ENCODE measurements at places on chromosomes 7 and 10. TPM values are rescaled to one million over a fixed set of nuclear protein-coding genes. Genes with fewer than 3 reads are reported as not detected.

The LIPN gene
- total RNA-seq: not detected

The GIMAP6 gene
- total RNA-seq: not detected

GRCh38 chr7:74657692-74658177 is at the start of gene GTF2I:
GTF2I (plus strand) TSS chr7:74657718; CDS start chr7:74689129, 31,411 bp downstream.
- DNase-seq: no peak

DNA sequence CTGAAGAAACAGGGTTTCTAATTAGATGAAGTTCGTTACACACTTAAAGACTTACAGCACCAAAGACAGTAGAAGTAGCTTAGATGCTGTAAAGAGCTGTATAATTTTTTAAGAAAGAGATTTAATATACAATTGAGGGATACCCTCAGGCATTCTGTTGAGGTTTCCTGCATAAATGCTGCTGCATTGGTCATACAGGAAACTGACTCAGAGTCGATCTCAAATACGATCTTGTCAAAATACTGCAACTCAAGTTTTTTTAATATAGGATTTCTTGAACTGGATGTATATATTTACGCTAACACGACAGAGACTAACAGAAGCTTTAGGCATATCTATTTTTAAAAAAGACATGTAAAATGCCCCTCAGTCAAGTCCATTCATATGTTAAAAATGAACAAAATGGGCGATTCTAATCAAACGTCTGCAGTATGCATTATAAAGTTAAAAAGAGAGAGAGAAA is 2.4 kb upstream of the ARID5B start:
- DNase-seq: no peak

DNA sequence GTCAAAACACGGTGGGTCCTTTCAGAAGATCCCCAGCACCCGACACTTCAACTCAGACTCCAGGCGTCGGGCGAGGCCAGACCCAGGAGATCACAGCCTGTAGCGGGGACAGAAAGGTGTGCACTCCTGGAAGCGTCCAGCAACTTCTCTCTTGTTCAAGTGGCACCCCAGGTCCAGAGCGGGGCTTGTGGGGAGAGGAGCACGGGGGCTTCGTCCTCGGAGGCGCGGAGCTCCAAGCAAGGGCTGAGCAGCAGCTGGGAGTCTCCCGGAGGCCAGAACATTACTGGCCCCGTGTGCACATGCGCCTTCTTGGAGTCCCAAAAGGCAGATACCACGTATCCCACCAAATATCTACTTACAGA is 54.9 kb downstream of the ZRANB1 start:
- DNase-seq: no peak

DNA sequence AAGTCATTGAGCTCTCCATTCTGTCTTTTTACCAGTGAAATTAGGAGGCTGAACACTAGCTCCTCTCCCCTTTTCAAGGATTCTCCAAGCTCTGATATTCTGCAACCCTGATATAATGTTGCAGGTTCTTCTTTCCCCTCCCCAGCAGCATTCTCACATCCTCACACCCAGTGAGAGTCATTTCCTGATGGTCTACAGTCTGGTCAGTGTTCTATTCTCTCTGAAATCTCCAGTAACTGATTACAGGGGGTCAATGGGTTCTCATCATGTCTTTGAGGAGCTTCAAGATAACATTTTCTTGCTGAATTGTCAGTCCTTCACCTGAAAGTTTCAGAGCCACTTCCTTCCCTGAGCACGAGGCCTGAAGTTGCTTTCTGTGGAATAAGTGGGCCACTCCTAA is 299.4 kb downstream of the PTEN start:
- no peak for DNase-seq

DNA sequence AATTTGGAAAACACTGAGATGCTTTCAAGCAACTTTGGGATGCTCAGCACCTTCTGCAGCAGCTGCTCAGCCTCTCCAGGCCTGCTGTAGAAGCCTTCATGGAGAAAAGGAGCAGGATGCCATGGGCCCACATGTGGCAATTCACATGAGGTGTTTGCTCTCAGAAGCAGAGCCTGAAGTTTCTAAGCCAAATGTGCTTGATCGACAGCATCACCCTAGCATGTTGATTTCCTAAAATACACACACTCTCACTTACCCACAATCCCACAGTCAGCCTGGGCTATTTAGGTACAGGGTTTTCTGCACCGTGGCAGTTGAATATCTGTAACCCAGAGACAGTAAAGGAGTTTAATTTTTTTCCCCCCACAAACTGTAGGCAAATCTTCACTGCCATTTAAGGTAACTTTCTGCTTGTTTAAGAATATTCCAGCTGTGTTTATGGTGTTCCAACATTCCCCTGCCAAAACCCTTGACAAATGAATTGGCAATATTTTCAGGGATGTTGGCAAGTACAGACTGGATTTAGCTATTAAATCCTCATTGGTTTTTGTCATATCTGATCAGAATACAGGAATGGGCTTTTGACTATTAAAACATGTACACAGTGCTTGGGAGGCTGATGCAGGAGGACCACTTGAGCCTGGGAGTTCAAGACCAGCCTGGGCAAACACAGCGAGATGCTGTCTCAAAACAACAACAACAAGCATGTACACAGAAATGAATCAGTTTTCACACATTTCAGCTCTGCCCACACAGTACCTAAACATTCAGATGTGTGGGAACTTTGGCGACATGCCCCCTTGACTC is 244.2 kb downstream of the CELF2 start:
- peak; percentile 67 for DNase-seq

- DNase-seq: peak; percentile 4
Observed at GRCh38 chr10:48187713-48188485, 86.6 kb downstream of the FRMPD2 start.

DNA sequence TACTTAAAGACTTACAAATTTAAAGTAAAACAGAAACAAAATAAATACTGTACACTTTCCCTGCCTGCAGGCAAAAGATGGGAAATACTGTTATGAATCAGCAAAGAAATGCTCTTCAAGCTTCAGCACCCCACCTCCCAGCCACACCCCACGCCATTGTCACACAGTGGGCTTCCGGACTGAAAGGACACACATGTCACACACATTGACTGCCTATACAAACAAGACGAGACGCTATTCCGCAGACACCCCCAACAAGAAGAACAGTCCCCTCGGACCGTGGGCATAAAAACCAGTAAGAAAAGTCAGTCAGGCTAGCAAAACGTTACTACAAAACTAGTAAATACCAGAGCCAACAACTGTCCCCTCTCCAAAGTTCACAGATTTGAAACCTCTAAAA is 22.2 kb upstream of the PARP12 start:
- no peak for DNase-seq

Measured in myocyte (in vitro differentiated cells).